Neural progenitor cell (in vitro differentiated cells): ENCODE measurements at places on chromosomes 13 and 19.
A peak's percentile ranks its signal among the peaks of the same experiment; 100 is the strongest.

DNA sequence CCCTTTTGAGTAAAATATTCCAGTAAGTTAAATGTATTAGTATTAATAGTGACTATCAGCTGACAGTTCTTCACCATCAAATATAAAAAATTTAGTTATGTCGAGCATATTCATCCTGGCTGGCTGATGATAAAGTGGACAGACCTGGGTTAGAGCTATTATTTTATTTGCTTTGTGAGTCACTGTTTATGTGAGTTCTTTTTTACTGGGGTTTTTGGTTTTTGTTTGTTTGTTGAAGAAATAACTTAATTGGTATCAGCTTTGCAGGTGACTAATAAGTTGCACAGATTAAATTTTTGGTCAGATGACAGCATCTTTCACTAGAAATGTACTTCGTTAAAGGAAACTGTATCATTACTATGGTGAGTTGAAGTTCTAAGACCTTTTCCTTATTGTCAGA is 224.7 kb downstream of the GGACT start:
- DNase-seq, result no peak

DNA sequence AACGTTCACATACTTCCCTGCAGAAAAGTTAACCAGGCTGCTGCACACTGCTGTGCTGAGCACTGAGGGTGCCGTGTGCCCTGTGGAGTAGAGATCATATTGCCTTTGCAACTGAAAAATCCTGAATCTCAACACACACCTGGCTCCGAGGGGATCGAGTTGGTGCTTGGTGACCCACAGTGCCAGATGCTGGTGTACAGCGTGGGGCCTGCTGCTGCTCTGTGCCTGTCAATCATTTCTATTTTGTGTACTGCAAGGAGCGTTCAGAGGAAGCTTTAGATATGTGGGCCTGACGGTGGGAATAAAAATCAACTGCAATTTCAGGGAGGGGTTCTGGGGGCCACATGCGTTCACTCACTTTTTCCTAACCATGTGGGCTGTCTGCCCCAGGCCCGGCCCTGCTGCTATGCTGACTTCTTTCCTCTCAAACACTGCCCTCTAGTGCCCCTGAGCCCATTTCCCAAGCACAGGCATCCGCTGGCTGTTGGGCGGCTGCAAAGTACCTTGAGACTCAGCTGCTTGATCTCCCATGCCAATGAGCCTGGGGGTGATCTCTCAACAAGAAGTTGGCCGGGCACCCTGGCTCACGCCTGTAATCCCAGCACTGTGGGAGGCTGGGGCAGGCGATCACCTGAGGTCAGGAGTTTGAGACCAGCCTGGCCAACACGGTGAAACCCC is 9.7 kb upstream of the LENG8 start:
- peak; percentile 81 for DNase-seq

- DNase-seq, result peak; percentile 38
Observed at GRCh38 chr19:31352296-31352781, 3.1 kb upstream of the TSHZ3 start.

GRCh38 chr19:49554701-49555181 is 25.6 kb downstream of the NOSIP start:
- no peak for DNase-seq

DNA sequence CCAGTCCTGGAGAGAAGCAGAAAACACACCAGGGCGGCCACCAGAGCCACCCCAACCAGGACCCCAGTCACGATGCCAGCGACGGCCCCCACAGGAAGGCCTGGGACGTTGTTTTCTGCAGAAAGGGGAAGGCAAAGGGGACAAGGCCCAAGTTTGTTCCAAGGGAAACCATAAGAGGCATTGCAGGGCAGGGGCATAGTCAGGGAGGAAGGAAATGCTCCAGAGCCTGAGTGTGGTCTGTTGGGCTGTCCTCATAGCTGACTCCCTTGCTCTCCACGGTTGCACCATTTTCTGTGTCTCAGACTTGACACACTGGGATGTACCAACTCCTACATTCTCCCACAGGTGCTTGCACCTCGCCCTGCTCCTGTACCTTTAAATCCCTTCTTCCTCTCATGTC is 5.2 kb downstream of the CEACAM4 start:
- no peak for DNase-seq

GRCh38 chr19:46451352-46451751 is 20.0 kb downstream of the PNMA8A start:
- DNase-seq, result no peak

DNA sequence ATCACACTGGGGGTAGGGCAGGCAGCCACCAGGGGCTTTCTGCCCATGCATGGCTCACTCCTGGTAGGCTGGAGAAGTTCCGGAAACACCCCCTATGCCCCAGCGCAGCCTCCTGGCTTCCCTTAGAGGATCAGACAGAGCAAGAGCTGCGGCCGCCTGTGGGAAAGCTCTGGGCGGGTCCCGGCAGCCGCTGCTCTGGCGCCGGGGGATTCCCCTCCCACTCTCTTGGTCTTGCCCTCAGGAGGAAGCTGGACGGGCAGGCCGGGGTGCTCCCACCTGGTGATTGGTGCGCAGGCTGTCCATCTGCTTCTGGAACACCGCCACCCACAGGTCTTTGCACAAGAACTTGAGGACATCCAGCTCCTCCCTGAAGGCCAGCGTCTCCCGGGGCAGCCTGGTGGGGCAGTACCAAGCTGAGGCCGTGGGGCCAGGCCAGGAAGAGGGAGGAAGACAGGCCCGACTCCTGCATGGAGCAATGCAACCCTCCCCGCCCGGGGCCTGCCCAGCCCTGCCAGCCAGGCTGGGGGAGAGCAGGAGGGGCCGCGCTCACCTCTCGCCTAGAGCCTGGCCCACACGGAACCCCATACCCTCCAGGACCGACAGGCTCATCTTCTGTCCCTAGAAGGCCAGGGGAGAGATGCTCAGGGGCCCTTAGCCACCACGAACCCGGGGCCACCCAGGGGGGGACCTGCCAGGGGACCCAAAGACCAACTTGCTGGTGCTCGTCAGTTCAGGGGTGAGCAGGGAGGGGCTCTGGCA is 4.0 kb upstream of the NKPD1 start:
- DNase-seq, result peak; percentile 33

GRCh38 chr13:42766016-42766415 is 15.4 kb upstream of the FAM216B start:
- no peak for DNase-seq

- DNase-seq, result no peak
Observed at GRCh38 chr13:37192956-37193355, 87.5 kb upstream of the CSNK1A1L start.

GRCh38 chr13:110354715-110355473 is 47.8 kb downstream of the COL4A2 start:
- DNase-seq, result no peak

GRCh38 chr13:75645141-75645540 is 9.0 kb downstream of the LMO7 start:
- no peak for DNase-seq

DNA sequence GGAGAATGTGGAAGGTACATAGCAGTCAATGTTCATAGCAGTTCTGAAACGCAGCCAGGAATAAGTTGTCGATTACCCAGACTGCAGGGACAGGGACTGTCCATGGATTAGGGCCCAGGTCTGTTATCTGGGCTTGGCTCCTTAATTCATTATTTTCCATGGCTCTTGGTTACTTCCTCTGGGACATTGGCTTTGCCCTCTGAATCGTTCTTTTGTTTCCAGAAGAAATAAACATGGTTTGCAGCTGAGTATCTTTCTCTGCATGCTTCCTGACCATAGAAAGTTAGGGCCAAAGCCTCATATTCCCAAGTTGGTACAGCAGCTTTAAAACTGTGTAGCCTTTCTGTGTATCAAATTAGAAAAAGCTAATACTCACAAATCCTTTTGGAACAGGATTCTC is 121.7 kb upstream of the MAB21L1 start:
- DNase-seq, result no peak

- no peak for DNase-seq
Observed at GRCh38 chr19:23909222-23909621, 5.5 kb upstream of the ZNF726 start.

DNA sequence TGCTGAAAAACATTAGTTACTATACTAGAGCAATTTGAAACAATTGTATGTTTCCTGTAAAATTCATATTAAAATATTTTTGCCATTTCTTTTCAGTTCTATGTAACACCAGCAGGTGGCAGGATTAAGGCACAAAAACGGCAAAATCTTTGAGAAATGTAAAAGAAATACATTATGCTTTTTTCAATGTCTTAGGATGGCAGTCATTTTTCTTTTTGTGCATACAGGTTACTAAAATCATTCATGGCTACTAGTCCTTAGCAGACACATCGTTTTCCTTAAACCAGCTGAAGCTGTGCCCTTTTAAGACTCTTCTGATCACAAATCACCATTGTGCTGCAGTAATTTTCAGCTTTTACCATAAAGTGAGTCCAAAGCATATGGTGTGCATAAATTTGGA is 800.7 kb upstream of the SLITRK5 start:
- peak; percentile 11 for DNase-seq

DNA sequence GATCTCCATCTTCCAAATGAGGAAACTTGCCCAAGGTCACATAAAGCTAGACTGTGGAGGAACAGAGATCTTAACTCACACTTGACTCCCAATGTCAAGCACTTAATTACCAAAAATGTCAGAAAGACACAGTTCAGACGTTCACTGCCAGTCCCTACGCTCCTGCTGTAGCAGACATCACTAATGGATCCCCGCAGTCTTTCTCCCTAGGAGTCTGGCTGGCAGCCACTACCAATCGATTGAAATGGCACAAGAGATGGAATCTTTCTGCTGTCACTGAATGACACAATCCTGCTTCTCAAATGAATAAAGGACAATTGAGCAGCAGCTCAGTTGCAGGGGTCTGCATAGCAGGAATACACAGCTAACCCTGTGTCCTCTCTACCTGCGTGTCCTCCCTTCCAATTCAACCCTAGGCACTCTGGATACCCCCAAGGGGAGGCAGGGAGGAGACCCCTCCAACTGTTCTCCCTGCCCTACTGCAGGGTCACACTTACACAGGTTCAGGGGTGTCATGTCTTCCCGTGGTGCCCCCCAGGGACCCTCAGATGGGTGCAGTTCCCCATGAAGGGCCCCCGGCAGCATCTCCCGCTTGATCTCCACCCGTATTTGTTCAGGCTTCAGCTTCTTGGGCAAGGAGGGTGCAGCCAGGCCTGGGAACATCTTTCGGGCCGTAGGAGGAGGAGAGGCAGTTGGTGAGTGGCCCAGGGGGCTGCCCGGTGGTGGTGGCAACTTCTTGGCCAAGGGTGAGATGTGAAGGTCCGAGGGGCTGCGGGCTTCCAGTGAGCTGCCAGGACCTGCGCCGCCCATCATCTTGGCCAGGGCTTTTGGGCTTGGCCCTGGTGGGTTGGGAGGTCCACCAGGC is 7.9 kb upstream of the AKAP8L start:
- no peak for DNase-seq

DNA sequence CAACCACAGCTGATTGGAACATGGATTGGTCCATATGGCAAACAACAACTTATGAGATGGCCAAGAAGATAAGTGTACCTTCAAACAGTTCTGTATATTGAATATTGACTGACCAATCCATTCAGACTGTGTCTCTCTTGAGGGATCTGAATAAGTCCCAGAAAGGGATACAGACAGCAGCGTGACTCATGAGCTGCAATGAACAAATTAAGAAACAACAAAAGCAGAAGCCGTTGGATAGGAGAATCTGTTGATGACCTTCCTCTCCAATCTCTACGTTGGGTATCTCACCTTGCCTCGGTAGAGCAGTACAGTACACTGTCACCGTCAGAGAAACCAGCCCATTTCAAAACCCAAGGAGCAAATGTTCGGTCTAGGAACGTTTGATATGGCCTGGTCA is 21.3 kb downstream of the MBD3L2B start:
- no peak for DNase-seq

- DNase-seq, result peak; percentile 69
Observed at GRCh38 chr13:25085125-25085742, 10.7 kb upstream of the PABPC3 start.

- no peak for DNase-seq
Observed at GRCh38 chr13:100584896-100585295, 3.7 kb downstream of the GGACT start.

DNA sequence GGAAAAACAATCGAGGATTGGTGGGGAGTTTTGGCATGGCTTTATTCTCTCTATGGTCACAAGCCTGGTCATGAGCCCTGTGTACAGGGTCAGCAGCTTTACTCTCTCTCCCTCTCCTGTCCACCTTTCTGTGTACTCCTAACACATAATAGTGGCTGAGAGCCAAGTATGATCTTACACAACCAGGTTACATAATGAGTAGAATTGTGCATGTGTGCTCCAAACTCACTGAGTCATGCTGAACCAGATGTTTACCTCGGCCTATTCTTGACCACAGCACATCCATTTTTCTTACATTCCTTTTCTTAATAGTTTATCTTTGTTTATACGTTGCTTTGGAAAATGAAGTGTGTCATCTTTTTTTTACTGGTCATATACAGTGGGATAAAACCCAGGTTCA is 53.1 kb downstream of the ZNF254 start:
- DNase-seq, result no peak

DNA sequence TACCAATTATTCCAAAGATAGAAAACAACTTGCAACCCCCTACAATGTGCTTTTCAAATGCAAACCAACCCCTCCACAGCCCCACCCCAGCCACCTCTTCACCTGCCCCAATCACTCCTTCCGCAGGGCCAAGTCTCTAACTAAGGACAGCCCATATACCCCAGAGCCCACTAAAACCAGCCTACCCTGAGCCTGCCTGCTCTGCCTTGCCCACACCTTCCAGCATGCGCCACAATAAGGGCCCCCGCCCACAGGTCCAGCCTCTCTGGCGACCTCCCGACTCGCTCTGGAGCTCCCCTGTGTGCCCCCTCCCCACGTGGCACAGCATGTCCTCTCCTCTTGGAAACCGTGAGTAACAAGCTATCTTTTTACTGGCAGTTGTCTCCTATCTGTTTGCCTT is 42.8 kb upstream of the MEDAG start:
- peak; percentile 28 for DNase-seq

GRCh38 chr13:109881961-109882558 is 95.7 kb upstream of the IRS2 start:
- DNase-seq, result no peak

DNA sequence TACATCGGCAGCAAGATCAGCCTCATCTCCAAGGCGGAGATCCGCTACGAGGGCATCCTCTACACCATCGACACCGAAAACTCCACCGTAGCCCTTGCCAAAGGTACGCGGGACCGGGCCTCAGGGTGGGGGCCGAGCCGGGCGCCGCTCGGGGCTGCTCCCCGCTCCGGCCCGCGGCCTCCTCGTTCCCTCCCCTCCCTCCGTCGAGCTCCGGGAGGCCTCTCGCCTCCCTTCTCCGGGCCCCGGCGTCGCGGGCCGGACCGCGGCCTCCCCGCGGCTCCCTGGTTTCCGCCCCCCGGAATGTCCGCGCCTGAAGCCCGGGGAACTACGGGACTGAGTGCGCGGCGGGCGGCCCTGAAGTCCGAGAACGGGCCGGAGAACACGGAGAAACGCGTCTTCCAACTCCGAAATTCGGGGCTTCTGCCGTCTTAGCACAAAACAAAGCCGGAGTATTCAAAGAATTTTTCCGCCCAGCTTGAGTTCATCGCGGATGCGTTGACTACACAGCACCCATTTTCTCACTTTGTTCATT is 423 bp downstream of the LSM14A start:
- DNase-seq, result peak; percentile 90

DNA sequence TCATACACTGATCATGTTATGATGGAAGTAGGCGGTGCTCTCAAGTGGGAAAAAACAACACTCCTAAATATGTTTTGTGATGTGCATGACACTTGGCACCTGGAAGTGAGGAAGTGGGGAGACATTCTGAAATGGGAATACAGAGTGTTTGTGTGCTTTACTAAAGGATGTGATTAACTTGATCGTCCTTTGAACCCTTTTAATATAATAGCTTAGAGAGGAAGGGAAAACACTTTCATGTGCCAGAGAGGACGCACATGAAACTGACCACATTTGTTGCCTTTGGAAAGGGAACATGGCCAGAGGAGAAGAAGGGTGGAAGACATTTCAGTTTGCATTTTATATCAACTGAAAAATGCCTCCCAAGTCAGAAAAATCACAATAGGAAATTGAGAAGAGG is 31.4 kb downstream of the SMAD9 start:
- DNase-seq, result no peak

GRCh38 chr13:33764716-33765115 is 53.2 kb upstream of the RFC3 start:
- DNase-seq, result no peak
